Activated naive CD8-positive, alpha-beta T cell treated with anti-CD3 and anti-CD28 coated beads, Interleukin-2, amount 50 U/mL, for 24 hours (primary cell): ENCODE measurements at places on chromosomes 16 and 17.

GRCh38 chr16:53131363-53132071 lies 76.7 kb downstream of the CHD9 start:
- H3K27me3 ChIP-seq: no peaks in the 10 kb centered on the region
- DNase-seq: peak; percentile 67
- H3K4me3 ChIP-seq: peak overlapping the region; percentile 79
- peak overlapping the region; percentile 77 for H3K27ac ChIP-seq
- peaks cover 1% of the 10 kb centered on the region for H3K36me3 ChIP-seq

DNA sequence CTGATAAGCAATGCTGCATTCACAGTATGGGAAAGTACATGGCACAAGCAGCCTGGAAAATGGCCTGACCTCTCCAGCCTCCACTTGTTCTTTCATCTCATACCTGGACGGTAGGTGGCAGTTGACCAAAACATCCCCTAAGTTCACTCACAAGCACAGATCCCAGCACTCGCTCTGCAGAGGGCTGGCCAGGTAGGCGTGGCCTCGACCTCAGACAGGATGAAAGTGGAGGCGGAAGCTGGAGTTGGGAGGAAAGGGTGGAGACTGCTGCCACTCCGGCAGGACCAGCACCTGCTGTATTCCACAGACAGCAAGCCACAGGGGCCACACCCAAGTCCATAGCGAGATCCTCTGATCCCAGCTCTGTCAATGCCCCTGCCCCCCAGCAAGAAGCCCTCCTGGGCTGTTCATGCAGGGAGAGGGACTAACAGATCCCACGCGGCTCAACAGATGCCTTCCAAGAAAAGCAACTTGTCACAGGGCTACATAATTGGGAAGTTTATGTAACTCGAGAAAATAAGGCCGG lies 31.3 kb downstream of the ZCCHC14 start:
- no peak overlapping the region for H3K27ac ChIP-seq
- peaks cover 16% of the 10 kb centered on the region for H3K36me3 ChIP-seq
- DNase-seq: no peak
- H3K4me3 ChIP-seq: no peak overlapping the region

- H3K27ac ChIP-seq: no peak overlapping the region
- peaks cover 6% of the 10 kb centered on the region for H3K36me3 ChIP-seq
- peak; percentile 76 for DNase-seq
- no peak overlapping the region for H3K4me3 ChIP-seq
- H3K4me1 ChIP-seq: peaks cover 4% of the 10 kb centered on the region
- no peaks in the 10 kb centered on the region for H3K27me3 ChIP-seq
Measured at GRCh38 chr17:49180303-49180702, 30.1 kb downstream of the GNGT2 start.

- no peak overlapping the region for H3K27ac ChIP-seq
- H3K36me3 ChIP-seq: peaks cover 36% of the 10 kb centered on the region
- no peaks in the 10 kb centered on the region for H3K27me3 ChIP-seq
- no peak overlapping the region for H3K4me3 ChIP-seq
- no peak for DNase-seq
Measured at GRCh38 chr17:37100231-37100630, 151.5 kb downstream of the AATF start.

- no peak for DNase-seq
- no peak overlapping the region for H3K27ac ChIP-seq
- peaks cover 15% of the 10 kb centered on the region for H3K36me3 ChIP-seq
- H3K4me1 ChIP-seq: no peaks in the 10 kb centered on the region
Measured at GRCh38 chr17:8468127-8468526, 32.4 kb downstream of the NDEL1 start.

- no peaks in the 10 kb centered on the region for H3K27me3 ChIP-seq
- no peaks in the 10 kb centered on the region for H3K4me1 ChIP-seq
- peaks cover 16% of the 10 kb centered on the region for H3K36me3 ChIP-seq
- no peak for DNase-seq
- no peak overlapping the region for H3K4me3 ChIP-seq
- no peak overlapping the region for H3K27ac ChIP-seq
Measured at GRCh38 chr17:82188001-82188961, 24.4 kb downstream of the CCDC57 start.

GRCh38 chr16:11583889-11584565 lies 2.7 kb downstream of the LITAF start:
- H3K4me1 ChIP-seq: peaks cover 63% of the 10 kb centered on the region
- DNase-seq: no peak
- peaks cover 23% of the 10 kb centered on the region for H3K36me3 ChIP-seq
- H3K4me3 ChIP-seq: peak overlapping the region; percentile 95

DNA sequence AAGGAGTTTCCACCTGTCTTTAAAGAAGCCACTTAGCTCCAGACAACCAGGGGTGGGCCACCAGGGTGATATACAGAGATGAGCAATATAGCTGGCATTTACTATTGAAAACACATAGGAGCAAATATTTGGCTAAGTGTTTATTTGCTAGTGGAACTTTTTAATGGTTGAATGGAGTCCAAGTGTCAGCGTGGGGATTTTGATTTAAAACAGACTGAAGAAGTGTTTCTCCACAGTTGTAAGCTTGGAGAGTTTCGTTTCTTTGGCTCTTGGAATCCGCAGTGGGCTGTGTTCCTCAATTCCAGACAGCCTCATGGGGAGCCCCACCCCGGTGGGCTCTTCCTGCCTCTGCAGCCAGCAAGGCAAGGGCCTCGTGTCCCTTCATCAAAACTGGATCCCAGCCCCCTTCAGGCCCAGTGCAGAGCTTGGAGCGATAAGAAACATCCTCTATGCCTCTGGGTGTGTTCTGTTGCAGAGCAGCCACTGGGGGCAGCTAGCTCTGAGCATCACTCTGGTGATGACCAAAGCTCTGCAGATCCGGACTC lies 36.1 kb downstream of the NOG start:
- peaks cover 8% of the 10 kb centered on the region for H3K27me3 ChIP-seq
- no peak for DNase-seq
- no peaks in the 10 kb centered on the region for H3K36me3 ChIP-seq
- H3K4me1 ChIP-seq: no peaks in the 10 kb centered on the region
- H3K27ac ChIP-seq: no peak overlapping the region

DNA sequence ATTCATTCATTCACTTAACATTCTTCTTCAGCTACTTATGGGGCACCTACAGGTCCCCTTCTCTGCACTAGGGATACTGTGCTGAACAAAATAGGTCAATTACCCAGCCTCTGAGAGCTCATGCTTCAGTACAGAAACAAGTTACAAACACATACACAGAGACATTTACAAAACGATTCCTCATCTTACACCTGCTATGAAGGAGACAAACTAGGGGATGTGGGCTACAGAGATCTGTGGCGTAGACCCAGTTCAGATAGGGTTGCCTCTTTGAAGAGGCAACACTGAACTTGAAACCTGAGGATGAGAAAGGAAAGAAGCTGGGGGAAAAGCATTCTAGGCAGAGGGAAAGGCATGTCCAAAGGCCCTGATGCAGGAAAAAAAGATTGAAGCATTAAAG lies 5.2 kb downstream of the IL21R start:
- no peak for DNase-seq
- peaks cover 70% of the 10 kb centered on the region for H3K4me1 ChIP-seq
- peak overlapping the region; percentile 98 for H3K27ac ChIP-seq
- no peaks in the 10 kb centered on the region for H3K27me3 ChIP-seq
- H3K4me3 ChIP-seq: peak overlapping the region; percentile 100

GRCh38 chr16:27401768-27402568 lies at the start of gene IL21R:
Gene IL21R, plus strand, starts transcription at chr16:27402174. Its CDS starts 27,898 bp downstream, at chr16:27430072.
- peak; percentile 92 for DNase-seq
- no peaks in the 10 kb centered on the region for H3K27me3 ChIP-seq
- H3K27ac ChIP-seq: peak within 1 kb of the TSS; percentile 98
- H3K4me3 ChIP-seq: peak within 1 kb of the TSS; percentile 100

- peak overlapping the region; percentile 30 for H3K27ac ChIP-seq
- H3K4me1 ChIP-seq: peaks cover 39% of the 10 kb centered on the region
- peaks cover 3% of the 10 kb centered on the region for H3K36me3 ChIP-seq
- no peak for DNase-seq
Measured at GRCh38 chr17:63986821-63987220, 11.3 kb upstream of the PRR29 start.

GRCh38 chr17:28928061-28928460 lies 23.3 kb downstream of the PHF12 start:
- peak; percentile 18 for DNase-seq
- no peak overlapping the region for H3K4me3 ChIP-seq
- H3K4me1 ChIP-seq: peaks cover 67% of the 10 kb centered on the region
- H3K27ac ChIP-seq: peak overlapping the region; percentile 52

- peaks cover 15% of the 10 kb centered on the region for H3K4me1 ChIP-seq
- no peaks in the 10 kb centered on the region for H3K36me3 ChIP-seq
- no peaks in the 10 kb centered on the region for H3K27me3 ChIP-seq
- H3K27ac ChIP-seq: no peak overlapping the region
- no peak for DNase-seq
Measured at GRCh38 chr17:58368860-58369213, 16.8 kb upstream of the SUPT4H1 start.

GRCh38 chr16:11556945-11557720 lies 29.6 kb downstream of the LITAF start:
- H3K36me3 ChIP-seq: peaks cover 49% of the 10 kb centered on the region
- H3K4me1 ChIP-seq: peaks cover 59% of the 10 kb centered on the region
- no peak for DNase-seq
- H3K4me3 ChIP-seq: no peak overlapping the region
- H3K27ac ChIP-seq: peak overlapping the region; percentile 69

- H3K27ac ChIP-seq: no peak overlapping the region
- peaks cover 2% of the 10 kb centered on the region for H3K27me3 ChIP-seq
- H3K4me3 ChIP-seq: no peak overlapping the region
- no peak for DNase-seq
- H3K4me1 ChIP-seq: peaks cover 16% of the 10 kb centered on the region
- no peaks in the 10 kb centered on the region for H3K36me3 ChIP-seq
Measured at GRCh38 chr17:73640691-73641090, 3.6 kb downstream of the SDK2 start.

GRCh38 chr16:4200000-4200780 lies 41.7 kb downstream of the SRL start:
- peak; percentile 41 for DNase-seq
- no peak overlapping the region for H3K4me3 ChIP-seq
- H3K27ac ChIP-seq: no peak overlapping the region
- H3K36me3 ChIP-seq: no peaks in the 10 kb centered on the region

DNA sequence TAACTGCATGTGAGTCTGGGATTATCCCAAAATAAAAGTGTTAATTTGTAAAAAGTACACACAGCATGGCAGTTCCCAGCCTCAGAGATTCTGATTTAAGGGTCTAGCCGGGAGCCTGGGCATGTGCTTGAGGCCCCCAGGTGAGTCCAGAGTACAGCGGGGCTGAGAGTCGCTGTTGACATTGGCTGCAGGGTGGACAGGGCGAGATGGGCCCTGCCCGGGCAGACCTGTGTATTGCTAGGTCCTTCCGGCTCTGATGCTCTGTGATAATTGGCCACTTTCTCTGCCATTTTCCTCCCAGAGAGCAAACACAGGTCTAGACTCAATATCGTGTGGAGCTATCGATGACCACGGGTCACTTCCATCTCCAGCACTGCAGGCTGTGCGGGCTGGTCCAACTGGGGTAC lies 73.6 kb downstream of the ABCC6 start:
- H3K27ac ChIP-seq: no peak overlapping the region
- H3K4me3 ChIP-seq: no peak overlapping the region
- H3K36me3 ChIP-seq: no peaks in the 10 kb centered on the region
- no peak for DNase-seq

- H3K4me1 ChIP-seq: peaks cover 21% of the 10 kb centered on the region
- no peaks in the 10 kb centered on the region for H3K36me3 ChIP-seq
- H3K27ac ChIP-seq: no peak overlapping the region
- H3K4me3 ChIP-seq: peak overlapping the region; percentile 85
- DNase-seq: peak; percentile 73
- no peaks in the 10 kb centered on the region for H3K27me3 ChIP-seq
Measured at GRCh38 chr17:5500589-5501391, 14.4 kb downstream of the MIS12 start.

- H3K4me3 ChIP-seq: no peak overlapping the region
- no peaks in the 10 kb centered on the region for H3K36me3 ChIP-seq
- H3K4me1 ChIP-seq: no peaks in the 10 kb centered on the region
- no peak for DNase-seq
- no peaks in the 10 kb centered on the region for H3K27me3 ChIP-seq
- no peak overlapping the region for H3K27ac ChIP-seq
Measured at GRCh38 chr17:49546546-49547535, 28.8 kb upstream of the NXPH3 start.

DNA sequence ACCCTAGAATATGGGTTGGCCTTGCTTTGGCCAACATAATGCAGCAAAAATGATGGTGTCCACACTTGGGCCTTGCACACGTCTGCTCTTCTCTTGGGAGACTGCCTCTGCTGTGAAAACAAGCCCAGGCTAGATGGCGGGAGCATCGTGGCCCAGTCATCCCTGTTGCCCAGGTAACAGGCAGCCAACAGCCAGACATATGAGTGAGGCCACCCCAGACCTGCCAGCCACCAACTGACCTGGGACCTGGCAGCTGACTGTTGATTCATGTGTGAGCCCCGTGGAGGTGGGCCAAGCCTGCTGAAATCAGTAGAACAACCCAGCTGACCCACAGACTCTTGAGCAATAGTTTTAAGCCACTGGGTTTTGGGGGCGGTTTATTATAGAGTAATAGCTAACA lies 39.4 kb upstream of the CDH3 start:
- H3K4me1 ChIP-seq: no peaks in the 10 kb centered on the region
- no peak overlapping the region for H3K4me3 ChIP-seq

GRCh38 chr16:52872731-52873130 lies 180.0 kb downstream of the CHD9NB start:
- no peaks in the 10 kb centered on the region for H3K36me3 ChIP-seq
- no peaks in the 10 kb centered on the region for H3K4me1 ChIP-seq
- no peak overlapping the region for H3K4me3 ChIP-seq
- no peaks in the 10 kb centered on the region for H3K27me3 ChIP-seq
- no peak for DNase-seq
- H3K27ac ChIP-seq: no peak overlapping the region

DNA sequence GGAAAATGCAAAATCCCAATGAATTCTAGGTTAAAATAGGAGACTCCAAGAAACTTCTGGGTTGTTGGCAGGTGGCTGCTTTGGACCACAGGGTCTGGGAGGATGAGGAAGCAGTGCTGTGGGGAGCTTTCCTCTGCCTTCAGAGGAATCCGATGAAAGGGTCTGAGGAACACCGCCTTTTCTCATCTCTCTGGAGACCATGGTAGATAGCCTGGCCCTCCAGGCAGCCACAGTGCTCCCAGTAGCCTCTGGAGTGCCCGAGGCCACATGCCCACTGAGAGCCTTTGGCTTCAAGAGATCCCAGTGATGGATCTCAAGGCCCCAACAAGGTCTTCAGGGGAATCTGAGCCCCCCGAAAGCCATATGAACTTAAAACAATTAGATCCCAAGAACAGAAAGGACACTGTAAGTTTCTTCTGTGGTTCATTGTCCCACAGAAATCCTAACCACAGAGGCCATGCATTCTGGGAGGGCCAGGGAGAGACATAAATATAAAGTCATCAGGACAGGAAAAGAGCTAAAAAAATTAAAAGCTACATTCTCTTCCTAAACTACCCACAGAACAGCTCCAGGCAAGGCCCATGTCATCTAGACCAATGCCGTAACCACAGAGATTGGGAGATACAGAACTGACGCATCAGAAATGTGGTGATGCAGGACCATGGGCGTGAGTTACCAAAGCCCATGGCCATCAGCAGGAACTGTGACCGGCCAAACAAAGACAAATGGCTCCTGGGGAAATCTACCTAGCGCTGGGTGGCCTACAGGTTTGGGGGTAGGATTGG lies 24.3 kb downstream of the TK2 start:
- H3K4me1 ChIP-seq: peaks cover 68% of the 10 kb centered on the region
- H3K27ac ChIP-seq: peak overlapping the region; percentile 4
- H3K27me3 ChIP-seq: peaks cover 2% of the 10 kb centered on the region
- no peak for DNase-seq
- H3K36me3 ChIP-seq: no peaks in the 10 kb centered on the region
